ENCODE measurements at places on chromosomes 13 and 19. TPM values are rescaled to one million over a fixed set of nuclear protein-coding genes. Genes with fewer than 3 reads are reported as not detected.

Gene CEACAM7
- not detected for total RNA-seq

- DNase-seq, result no peak
Observed at GRCh38 chr19:42528354-42529247, at the start of gene CEACAM1. TSS of gene CEACAM1 (minus strand) at chr19:42528481. CDS start at chr19:42528374, 107 bp downstream.

Gene PLIN4
- total RNA-seq, result 0.15 TPM

DNA sequence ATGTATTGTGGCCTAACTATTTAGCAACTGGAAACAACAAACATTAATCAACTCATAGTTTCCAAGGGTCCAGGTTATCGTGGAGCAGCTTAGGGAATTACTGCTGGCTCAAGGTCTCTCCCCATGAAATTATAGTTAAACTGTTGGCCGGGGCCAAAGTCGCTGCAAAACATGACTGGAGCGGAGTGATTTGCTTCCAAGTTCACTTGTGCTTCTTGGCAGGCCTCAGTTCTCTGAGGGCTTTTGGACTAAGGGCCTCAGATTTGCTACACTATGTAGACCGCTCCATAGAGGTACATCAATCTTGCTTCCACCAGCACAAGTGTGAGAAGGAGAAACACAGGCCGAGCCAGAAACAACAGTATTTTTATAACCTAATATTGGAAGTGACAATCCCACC, 9.4 kb upstream of the KBTBD7 start:
- DNase-seq, result no peak

GRCh38 chr13:27182844-27183497, 11.4 kb upstream of the USP12 start:
- no peak for DNase-seq

Gene TMEM255B
- 1.8 TPM for total RNA-seq

Gene ZNF256
- 23.2 TPM for total RNA-seq

DNA sequence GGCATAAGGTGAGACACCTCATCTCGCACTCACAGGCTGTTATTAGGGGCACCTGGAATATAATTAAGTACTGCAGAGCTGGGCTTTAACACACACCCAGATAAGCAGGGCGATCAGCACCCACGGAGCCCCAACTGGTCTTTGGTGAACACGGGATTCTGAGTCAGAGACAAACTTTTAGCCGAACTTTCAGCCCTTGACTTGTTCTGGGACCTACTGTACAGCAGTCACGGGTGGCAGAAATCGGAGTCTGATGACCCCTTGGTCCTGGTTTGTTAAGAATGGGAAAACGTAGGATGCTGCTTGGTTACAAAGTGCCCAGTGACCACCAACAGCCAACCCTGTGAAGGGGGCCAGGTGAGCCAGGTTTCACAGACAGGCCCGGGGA, 9.0 kb downstream of the SH3GL1 start:
- no peak for DNase-seq

- DNase-seq, result no peak
Observed at GRCh38 chr19:14164724-14165493, 28.5 kb upstream of the ASF1B start.

Gene CGB5
- total RNA-seq, result not detected

- DNase-seq, result no peak
Observed at GRCh38 chr13:100306434-100306999, 217.6 kb downstream of the PCCA start.

DNA sequence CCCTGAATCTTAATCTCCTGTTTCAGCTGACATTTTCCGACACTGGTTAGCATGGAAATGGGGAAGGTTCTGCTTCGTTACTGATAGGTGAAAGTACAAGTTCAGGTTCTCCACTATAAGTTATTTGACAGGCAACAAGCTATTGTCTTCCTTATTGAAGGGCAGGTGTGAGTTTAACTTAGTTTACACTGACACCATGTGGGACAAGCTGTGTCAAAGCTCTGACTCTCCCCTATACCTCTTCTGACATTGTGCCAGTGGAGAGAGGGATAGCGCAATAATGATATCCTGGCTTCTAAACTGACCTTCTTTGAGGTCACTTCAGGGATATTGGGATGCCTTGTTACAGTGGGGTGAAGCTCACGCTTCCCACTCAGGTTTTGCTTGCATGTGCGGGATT, 587.0 kb upstream of the SLITRK5 start:
- no peak for DNase-seq

Gene ZSCAN5A
- total RNA-seq, result 7.8 TPM

DNA sequence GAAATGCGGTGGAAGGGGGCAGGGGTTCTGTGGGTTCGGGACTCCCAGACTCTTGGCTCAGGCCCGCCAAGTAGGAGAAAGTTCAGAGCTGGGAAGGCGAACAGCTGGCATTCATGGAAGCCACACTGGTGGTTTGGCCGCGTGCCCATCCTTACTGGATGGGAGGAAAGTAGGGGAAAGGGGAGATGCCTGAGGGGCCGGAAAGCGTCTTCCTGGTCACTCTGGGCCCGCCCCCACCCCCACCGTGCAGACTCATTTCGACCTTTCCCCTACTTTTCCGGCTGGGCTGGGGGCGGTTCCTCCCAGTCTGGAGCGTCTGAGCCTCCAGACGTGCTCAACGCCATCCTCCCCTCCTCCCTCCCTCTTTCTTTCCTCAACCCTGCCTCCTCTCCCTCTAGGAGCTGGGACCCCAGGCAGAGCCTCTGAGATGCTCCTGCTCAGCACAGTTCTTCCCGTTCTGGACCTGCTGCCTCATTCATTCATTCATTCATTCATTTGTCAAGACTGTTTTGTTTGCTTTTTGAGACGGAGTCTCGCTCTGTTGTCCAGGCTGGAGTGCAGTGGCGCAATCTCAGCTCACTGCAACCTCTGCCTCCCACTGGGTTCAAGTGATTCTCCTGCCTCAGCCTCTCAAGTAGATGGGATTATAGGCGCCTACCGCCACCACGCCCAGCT, 3.5 kb downstream of the ANGPTL4 start:
- DNase-seq, result peak; percentile 68
